ENCODE measurements at places on chromosomes 12 and 14.
A peak's percentile ranks its signal among the peaks of the same experiment; 100 is the strongest.

DNA sequence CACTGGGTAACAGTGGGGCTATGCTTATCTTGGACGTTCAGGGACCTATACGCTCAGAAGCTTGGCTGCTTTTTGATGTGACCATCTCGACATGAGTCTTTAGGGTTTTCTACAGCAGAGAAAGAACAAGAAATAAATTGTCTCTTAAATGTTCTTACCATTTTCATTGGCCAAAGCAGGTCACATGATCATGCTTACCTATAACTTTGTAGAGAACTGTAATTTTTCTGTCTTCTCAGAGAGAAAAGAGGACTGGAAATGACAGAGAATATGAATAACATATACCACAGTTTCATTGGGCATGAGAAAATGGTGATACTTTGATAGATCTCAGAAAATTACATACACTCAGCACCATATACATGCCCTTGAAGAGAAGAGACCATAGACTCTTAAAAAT, 390.9 kb downstream of the NRXN3 start:
- no peak for DNase-seq

DNA sequence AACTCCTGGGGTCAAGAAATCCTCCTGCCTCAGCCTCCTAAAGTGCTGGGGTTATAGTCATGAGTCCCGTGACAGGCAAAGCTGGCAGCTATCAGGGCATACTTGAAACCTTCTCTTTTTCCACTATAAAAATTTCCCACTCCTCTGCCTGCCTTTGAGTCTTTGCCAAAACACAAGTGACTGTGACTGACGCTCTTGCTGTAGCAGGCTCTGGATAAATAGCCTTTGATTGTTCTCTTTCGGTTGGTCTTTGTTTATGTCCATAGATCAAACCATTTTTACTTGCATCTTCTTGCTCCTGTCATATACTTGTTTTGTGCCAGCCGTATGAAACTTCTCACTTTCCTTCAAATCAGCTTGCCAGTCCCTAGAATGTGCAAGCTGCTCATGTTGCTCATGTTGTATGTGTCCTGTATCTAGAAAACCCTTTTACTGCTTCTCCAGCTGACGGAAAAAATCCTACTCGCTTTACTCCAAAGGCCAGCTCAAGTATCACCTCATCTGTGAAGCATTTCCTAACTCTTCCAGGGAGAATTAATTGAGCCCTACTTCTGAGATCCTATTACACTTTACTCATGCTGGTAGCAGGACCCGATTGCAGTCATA, 73.1 kb downstream of the RESF1 start:
- no peak for DNase-seq

GRCh38 chr12:95326445-95326844, 108.8 kb downstream of the VEZT start:
- peak; percentile 72 for DNase-seq

DNA sequence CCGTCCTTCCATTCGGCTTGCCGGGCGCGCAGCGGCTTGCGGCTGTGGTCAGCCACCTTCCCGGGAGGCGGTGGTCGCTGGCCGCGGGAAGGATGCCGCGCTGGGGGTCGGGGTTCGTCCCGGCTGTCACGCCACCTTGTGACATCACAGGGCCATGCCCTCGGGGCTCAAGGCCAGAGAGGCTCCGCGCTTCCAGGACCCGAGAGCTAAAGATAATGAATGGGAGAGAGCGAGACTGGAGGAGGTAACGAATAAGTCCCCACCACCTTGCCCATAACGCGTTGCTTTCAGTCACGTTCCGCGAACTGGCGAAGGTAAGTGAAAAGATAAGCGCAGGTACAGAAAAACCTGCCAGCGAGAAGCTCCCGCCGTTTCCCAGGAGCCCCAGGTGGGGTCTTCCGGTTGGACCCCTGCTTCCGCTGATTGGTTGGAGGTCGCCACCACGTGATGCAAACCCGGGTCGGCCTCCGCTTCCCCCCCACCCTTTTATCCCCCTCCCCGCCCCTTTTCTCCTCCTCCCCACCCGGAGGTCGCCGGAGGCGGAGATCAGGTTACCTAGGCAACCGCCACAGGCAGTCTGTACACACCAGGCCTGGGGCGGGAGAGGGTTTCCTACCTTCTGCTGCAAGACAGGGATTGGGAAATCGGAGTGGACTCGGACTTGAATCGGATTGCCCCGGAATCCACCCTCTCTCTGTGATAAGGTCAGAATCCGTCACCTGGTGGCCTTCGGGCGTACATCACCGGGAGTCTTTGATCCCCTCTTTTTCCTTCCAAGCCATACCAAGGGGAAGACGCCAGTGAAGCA, at the start of gene LRRC9:
LRRC9 (plus strand) TSS at position 575 of the 808 bp plus-strand sequence.
- DNase-seq: no peak

DNA sequence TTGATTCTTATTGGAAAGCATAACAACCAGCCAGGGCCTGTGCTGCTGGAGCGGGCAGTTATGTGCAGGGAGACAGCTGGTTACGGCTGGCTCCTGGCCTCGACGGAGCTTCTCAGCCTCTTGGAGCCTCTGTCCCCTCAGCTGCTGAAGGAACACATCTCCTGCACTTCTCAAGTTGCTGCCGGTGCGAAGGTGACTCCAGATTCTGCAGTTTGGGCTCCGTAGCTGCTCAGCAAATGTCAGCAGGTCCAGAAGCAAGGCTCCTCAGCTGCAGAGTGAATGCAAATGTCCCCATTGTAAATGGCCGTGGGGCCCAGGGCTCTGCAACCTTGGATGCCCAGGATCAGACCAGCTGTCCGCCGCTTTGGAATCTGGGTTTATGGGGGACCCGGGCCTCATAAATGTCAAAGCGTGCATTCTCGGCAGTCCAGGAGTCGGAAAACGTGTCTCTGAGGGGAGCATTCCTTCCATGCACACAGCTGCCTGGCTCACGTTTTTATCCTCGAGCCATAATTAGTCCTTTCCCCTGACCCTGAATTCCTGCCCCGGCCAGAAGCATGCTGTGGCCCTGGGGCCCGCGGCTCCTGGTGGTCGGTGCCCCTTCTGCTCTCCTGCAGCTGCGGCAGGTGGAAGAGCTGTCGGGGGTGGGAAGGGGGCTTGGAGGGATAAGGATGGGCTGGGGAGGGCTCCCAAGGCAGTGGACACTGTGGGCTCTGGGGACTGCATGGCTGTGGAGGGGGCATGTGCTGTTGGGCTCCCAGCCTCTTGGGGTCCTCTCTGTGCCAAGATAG, 106.0 kb downstream of the KIF26A start:
- no peak for DNase-seq

- no peak for DNase-seq
Measured at GRCh38 chr14:65533736-65534404, 121.3 kb downstream of the FUT8 start.

DNA sequence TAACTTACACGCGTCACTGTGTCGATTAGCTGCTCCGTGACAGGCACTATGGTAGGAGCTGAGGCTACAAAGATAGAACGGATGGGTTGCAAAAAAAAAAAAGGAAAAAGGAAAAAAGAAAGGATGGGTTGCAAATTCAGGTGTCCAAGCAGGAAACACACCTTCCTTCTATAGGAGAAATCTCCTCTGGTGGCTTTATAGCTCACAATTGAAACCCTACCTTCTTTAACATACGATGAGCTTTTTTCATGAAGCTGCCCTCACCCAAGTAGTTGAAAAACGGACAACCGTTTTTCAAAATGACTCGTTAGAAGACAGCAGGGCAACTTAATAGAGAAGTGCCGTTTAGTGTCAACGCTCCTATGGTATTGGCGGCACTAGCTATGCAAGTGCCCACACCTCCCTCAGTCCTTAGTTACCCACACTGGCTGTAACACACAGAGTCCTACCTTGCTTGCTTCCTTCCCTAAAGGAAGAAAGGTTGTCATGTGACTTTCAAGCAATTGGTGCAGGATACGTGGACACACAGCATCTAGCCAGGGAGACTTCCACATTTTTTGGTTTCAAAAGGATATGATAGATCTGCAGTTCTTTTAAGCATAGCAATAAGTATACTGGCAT, 682 bp upstream of the TRIP11 start:
- peak; percentile 2 for DNase-seq

- no peak for DNase-seq
Measured at GRCh38 chr12:126807312-126807865, 1459.6 kb upstream of the TMEM132C start.

GRCh38 chr12:77734214-77734883, 96.3 kb upstream of the NAV3 start:
- peak; percentile 36 for DNase-seq

- no peak for DNase-seq
Measured at GRCh38 chr14:96949594-96949993, 152.4 kb downstream of the VRK1 start.

- no peak for DNase-seq
Measured at GRCh38 chr12:92625639-92626310, 77.0 kb upstream of the PLEKHG7 start.

GRCh38 chr12:79690638-79691510, at the start of gene PAWR:
Gene PAWR, minus strand, starts transcription at chr12:79690964. Its CDS starts 720 bp downstream, at chr12:79690244.
- peak; percentile 81 for DNase-seq

DNA sequence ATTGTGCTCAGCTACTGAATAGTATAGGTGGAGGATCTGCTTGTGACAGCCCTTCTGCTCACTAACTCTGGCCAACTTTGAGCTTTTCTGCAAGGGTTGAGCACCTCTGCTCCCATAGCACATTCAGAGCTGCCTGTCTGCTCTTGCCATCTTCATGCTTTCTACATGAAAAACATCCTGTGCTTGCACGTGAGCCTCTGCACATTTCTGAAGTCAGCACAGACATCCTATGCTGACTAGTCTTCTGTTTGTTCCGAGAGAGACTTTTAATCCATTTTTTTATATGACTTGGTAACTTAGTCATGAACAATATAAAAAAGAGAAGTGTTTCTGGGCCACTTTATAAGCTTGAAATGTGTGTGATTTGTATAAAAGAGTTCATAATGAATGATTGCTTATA, 969.3 kb downstream of the TMTC2 start:
- no peak for DNase-seq

- DNase-seq: no peak
Measured at GRCh38 chr12:120847392-120847791, 56.8 kb downstream of the SPPL3 start.

DNA sequence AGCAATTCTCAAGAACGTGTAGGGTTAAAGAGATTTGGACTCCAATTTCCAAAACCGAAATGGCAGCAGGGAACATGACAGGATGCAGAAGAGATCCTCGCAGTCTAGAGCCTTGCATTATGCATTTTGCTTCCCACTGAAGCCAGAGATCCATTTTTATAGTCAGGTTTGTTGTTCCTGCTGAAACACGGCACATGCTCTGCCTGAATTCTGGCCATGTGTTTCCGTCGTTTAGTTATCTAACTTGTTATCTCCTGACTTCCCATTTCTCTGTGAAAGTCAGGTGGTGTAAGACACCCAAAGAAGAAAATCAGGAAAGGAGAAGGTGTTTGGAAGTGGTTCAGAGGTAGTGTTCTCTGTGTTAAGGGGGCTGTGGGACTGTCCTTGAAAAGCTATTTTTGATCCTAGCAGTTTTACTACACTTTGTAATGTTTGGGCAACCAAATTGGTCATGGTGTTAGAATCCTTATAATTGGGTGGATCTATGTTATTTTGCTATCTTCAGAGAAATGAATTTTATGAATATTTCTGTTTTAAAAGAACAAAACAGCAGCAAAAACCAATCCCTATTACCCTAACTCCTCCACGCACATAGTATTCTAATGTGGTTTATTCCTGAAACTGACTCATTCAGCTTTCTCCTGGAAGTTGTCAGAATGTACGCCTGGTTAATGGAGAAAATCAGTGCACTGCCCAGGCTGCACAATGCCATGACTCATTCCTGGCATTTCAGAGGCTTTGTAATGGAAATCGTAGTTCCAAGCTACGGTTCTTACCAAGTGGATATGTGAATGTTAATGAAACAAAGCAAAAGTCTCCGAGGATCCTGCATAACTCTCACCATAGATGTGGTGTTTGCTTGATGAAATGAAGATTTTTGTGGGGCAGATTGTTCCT, 110.1 kb downstream of the SAMD4A start:
- DNase-seq: peak; percentile 87

DNA sequence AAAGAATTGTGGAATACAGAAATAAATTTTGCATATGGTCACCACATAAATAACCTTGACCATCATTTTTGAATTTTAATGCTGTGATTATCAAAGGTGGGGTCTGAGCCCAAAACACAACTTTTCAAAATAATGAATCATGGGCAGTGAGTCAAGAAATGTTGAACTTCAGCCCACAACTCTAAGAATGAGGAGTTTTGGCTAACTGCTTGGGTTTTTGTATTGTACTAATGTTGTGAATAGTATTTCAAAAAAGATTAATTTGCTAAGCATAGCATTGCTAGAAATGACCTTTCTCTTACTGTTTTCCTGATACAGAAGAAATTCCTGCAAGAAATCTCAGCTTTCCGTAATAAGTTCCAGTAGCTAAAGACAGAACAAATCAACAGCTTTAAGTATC, 24.4 kb upstream of the YARS2 start:
- DNase-seq: no peak

GRCh38 chr12:125214289-125214688, 149.1 kb downstream of the AACS start:
- DNase-seq: no peak

DNA sequence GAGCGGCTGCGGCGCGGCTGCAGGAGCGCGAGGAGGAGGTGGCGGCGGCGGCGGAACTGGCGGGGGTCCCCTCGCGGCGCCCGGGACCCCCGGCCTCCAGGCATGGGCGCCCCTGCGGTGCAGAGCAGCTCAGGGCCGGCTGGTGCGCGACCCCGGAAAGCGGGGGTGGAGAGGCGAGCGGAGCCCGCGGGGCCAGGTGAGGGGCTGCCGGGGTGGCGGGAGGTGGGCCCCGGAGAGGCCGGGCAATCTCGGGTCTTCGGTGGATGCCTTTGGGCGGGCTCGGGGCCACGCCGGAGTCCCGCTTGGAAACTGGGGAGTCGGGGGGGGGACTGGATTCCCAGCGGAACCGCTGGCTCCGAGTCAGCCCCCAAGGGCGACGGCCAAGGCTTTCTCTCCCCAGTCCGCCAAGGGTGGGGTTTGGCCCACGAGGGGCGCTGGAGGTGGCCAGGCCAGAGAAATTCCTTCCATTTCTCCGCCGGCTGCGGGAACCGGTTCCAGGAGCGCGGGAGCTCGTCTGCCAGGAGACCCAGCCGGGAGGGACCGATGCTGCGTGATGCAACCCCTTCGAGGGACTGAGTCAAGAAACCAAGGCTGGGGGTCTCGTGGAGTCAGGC, 13.9 kb upstream of the NR4A1 start:
- DNase-seq: no peak

DNA sequence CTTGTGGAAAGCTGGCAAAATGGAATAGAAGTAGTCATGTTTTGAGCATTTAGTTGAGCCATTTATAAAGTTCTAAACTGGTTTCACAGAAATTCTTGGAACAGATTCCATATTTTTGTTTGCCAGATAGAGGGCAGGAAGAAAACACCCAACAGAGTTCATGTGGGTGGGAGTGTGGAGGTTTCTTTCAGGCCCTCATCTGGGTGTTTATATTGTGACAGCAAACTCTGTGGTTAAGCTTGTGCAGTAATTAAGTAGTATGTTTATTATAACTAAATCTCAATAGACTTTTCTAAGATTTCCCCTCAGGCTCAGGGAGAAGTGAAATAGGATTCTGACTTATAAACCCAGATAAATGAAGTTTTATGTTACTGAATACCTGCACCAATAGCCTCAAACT, 57.4 kb downstream of the SPPL3 start:
- no peak for DNase-seq

- DNase-seq: no peak
Measured at GRCh38 chr12:130049666-130050065, 112.6 kb upstream of the FZD10 start.

Measured in fibroblast of skin of left biceps (primary cell).